ENCODE measurements at places on chromosomes 2 and 18.

DNA sequence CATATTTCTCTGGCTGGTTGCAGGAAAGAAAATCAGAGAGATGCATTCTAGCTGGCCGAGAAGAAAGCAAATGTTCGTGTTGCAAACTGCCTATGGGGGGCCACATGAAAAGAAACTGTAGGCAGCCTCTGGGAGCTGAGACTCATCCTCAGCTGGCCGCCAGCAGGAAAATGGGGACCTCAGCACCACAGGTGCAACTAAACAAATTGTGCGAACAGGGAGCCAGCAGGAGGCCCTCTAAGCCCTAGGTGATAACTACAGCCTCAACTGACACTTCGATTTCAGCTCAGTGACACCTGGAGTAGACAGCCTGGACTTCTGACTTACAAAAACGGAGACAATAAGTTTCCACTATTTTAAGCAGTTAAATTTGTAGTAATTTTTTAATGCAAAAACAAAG is 107.3 kb downstream of the DTNB start:
- DNase-seq = no peak

- no peak for DNase-seq
Measured at GRCh38 chr2:126378176-126378575, 277.8 kb upstream of the GYPC start.

DNA sequence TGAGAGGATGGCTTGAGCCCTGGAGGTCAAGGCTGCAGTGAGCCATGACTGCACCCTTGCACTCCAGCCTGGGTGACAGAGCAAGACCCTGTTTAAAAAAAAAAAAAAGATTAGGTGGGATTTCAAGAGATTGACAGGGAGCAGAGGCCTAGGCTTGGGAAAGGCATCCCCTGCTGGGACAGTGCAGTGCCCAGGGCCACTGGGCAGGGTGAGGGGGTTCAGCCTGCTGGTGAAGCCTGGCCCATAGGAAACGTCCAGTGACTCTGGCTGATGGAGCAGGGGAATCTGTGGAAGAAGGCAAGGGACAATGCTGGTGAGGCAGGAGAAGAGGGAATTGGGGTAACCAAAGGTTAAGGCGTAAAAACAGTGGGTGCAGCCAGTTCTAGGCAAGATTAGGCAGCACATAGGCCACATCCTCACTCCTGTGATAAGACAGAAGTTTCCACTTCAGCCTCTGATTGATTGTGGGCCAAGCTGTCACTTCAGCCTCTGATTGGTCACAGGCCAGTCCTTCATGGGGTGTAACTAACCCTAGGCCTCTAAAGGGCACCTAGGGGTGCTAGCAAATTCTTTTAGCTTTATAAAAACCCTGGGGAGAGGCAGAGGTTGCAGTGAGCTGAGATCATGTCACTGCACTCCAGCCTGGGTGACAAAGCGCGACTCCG is 128.6 kb downstream of the MSH2 start:
- no peak for DNase-seq

GRCh38 chr2:186639939-186640338 is 50.1 kb downstream of the ITGAV start:
- DNase-seq = no peak

Measured in stimulated activated CD4-positive, alpha-beta T cell treated with anti-CD3 and anti-CD28 coated beads, Interleukin-1b, Interleukin-23, amount 100 ng/mL, for 1 hour (primary cell).